ENCODE measurements at places on chromosomes 5 and 9. TPM values are rescaled to one million over a fixed set of nuclear protein-coding genes. Genes with fewer than 3 reads are reported as not detected.

Gene SV2C
- total RNA-seq, result 0.05 TPM

DNA sequence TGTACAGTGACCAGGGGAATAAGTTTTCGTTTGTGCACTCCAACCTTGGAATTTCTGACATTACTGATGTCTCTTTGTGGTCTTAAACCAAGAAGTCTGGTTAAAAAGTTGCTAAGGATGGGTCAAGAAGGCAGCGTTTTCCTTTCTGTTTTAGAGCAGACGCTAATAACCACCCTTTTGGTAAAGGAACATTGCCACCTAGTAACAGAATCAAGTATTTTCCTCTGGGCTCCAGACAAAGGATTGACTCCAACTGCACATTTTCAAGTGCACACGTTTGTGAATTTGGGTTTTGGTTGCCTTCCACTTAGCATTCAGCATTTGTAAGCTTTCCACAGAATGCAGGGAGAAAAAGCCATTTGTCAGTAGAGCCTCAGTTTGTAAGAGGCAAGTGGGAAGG lies 22.2 kb upstream of the CEP78 start:
- H3K4me1 ChIP-seq, result no peaks in the 10 kb centered on the region
- H3K36me3 ChIP-seq, result no peaks in the 10 kb centered on the region
- H3K27me3 ChIP-seq, result peaks cover 12% of the 10 kb centered on the region
- no peak overlapping the region for H3K4me3 ChIP-seq
- no peak overlapping the region for H3K27ac ChIP-seq
- DNase-seq, result no peak

GRCh38 chr5:87435144-87435694 lies 22.5 kb upstream of the CCNH start:
- H3K4me3 ChIP-seq, result no peak overlapping the region
- H3K27ac ChIP-seq, result no peak overlapping the region
- peaks cover 20% of the 10 kb centered on the region for H3K27me3 ChIP-seq
- H3K36me3 ChIP-seq, result no peaks in the 10 kb centered on the region
- no peak for DNase-seq

- H3K27ac ChIP-seq, result no peak overlapping the region
- H3K4me1 ChIP-seq, result no peaks in the 10 kb centered on the region
- H3K36me3 ChIP-seq, result no peaks in the 10 kb centered on the region
Measured at GRCh38 chr5:25500635-25501034, 855.9 kb upstream of the CDH10 start.

Gene ENTREP1
- total RNA-seq, result 0.24 TPM

All from osteocyte (in vitro differentiated cells).